ENCODE measurements at places on chromosomes 3 and 15. TPM values are rescaled to one million over a fixed set of nuclear protein-coding genes. Genes with fewer than 3 reads are reported as not detected.
A peak's percentile ranks its signal among the peaks of the same experiment; 100 is the strongest.

DPPA2 gene
- not detected for total RNA-seq

CYP11A1 gene
- 0.80 TPM for total RNA-seq

- H3K27ac ChIP-seq = no peak overlapping the region
- DNase-seq = no peak
- H3K4me1 ChIP-seq = peaks cover 3% of the 10 kb centered on the region
- no peak overlapping the region for H3K4me3 ChIP-seq
- H3K36me3 ChIP-seq = no peaks in the 10 kb centered on the region
These were observed 15.3 kb upstream of the ARL14 start for GRCh38 chr3:160661660-160662059.

GRCh38 chr15:89416339-89417183, 79.8 kb downstream of the RHCG start:
- H3K4me1 ChIP-seq = no peaks in the 10 kb centered on the region
- peaks cover 96% of the 10 kb centered on the region for H3K27me3 ChIP-seq
- H3K27ac ChIP-seq = no peak overlapping the region
- peak; percentile 74 for DNase-seq
- H3K4me3 ChIP-seq = no peak overlapping the region

- no peaks in the 10 kb centered on the region for H3K36me3 ChIP-seq
- no peak for DNase-seq
- H3K27me3 ChIP-seq = peaks cover 12% of the 10 kb centered on the region
- H3K27ac ChIP-seq = peak overlapping the region; percentile 33
- H3K4me1 ChIP-seq = peaks cover 22% of the 10 kb centered on the region
These were observed 2.9 kb downstream of the PLXND1 start for GRCh38 chr3:129603561-129603942.

DNA sequence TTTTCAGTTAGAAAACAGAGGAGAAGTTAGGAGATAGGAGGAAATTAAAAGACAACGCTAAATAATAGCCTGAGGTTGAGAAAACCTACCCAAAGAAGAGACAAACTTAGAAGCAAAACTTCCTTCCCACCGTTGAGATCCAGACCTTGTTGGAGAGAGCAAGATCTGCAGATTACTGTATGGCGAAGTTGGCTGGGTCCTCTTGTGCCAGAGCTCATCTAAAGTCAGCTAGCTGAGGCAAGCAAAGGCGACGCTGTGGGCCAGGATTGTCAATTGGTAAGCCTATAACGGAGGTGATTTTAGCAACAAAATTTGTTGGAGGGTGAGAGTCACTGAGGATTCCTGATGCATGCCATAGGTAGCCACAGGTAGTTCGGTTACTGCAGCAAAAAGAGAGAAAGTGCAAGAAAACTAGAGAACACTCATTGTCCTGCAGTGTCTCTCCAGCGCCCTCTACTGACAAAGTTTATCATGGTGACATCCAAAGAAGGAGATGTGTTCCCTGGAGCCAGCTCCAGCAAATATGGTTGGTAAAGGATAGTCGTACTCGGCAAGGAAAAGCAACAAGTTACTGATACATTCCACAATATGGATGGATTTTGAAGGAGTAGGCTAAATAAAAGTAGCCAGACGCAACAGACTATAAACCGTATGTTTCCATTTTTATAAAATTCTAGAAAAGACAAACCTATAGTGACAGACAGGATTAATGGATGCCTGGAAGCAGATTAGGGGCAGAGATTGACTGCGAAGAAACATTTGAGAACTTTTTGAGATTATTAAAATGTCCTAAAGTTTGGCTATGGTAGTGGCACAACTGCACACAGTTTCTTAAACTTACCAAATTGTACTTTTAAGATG, 9.8 kb upstream of the OR5K4 start:
- no peaks in the 10 kb centered on the region for H3K4me1 ChIP-seq
- DNase-seq = peak; percentile 79
- H3K27me3 ChIP-seq = no peaks in the 10 kb centered on the region
- H3K27ac ChIP-seq = no peak overlapping the region
- no peaks in the 10 kb centered on the region for H3K36me3 ChIP-seq
- H3K4me3 ChIP-seq = no peak overlapping the region

DNA sequence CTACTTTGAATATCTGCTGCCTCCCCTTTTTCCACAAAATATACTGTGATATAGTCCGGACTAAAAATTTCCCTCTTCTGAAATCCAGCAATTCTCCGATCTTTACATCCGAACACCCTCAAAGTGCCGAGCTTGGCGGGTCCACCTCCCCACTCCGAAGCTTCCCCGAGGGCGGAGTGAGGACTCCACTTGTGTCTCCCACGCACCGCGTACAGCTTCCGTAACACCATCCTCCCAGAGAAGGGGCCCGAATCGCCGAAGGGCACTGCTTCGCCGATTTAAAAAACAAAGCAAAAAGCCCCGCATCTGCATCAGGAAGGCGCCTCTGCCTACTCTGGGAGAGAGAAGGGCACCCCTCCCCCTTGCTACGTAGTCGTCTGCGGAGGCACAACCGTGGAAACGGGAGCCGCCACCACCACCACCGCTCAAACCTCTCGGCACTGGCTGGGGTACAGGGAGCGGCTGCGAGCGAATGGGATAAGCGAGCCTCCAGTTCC, 551 bp downstream of the NCBP2 start:
- H3K4me3 ChIP-seq = peak overlapping the region; percentile 87
- peaks cover 3% of the 10 kb centered on the region for H3K36me3 ChIP-seq
- H3K27me3 ChIP-seq = no peaks in the 10 kb centered on the region
- peak; percentile 72 for DNase-seq

All from hepatocyte (in vitro differentiated cells).